ENCODE measurements at places on chromosomes 5 and 9. TPM values are rescaled to one million over a fixed set of nuclear protein-coding genes. Genes with fewer than 3 reads are reported as not detected.

GRCh38 chr5:179768326-179769085 is 25.3 kb upstream of the LTC4S start:
- DNase-seq: peak; percentile 19

DNA sequence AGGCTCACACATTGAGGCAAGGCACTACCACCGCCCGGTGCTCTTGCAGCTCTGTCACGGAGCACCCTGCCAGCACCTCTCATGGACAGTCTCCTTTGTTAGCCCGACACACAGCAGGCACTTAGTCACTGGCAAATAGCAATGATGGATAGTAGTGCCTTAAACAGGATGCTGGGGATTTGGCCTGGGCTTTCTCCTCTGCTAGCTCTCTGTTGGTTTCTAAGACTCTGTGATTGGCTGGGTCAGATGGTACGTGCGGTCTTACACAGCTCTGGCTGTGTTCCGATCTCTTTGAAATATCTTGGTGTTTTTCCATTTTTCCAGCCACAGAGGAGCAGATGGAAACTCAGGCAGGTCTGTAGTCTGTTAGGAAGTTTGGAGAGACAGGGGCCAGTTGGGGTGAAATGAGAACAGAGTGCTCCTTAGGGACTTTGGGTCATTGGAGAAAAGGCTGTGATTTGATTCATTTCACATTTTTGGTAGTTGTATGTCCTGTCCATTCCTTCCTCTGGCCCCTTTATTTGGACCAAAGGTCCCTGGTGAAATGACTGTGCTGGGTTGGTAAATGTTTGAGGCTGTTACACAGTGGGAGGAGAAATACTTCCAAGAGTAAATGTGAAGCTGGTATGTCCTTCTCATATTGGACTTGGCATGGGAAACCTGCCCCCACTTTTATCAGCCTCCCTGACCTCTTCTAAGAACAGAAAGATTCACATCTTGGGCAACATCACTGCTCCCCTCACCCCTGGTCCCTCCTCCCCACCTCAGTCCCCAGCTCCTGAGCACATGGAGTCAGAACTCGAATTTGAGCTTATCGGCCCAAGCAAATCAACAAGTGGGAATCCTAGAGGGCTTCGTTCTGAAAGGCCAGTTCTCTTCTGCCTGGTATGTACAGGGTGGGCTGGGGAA is 3.4 kb downstream of the SMIM3 start:
- no peak for DNase-seq

DNA sequence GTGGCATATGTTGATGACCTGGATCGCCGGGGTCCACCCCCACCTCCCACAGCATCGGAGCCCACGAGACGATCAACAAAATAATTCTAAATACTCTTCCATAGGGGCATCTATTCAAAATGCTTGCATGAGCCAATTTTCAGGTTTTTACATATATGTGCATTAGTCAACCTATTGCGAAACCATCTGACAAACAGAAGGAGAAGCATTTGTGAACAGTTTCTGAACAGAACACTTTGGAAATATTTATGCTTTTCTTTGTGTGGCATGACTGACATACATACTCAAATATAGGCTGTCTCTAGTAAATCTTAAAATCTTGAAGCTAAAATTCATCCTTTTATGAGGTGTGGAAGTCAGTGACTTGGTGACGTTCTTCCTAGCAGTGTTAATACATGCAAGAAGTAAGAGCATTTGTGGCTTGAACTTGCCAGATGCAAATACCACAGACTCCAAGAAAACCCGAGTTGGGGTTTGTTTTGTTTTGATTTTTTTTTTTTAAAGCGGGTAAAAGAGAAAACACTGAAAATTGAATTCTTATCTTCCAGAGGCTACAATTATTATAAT is 5.3 kb downstream of the GPR151 start:
- DNase-seq: no peak

- DNase-seq: no peak
Observed at GRCh38 chr5:126448720-126449119, 25.5 kb downstream of the GRAMD2B start.

GRCh38 chr5:42974536-42974935 is 65.6 kb downstream of the ANXA2R start:
- no peak for DNase-seq

- DNase-seq: no peak
Observed at GRCh38 chr5:139655727-139656271, 7.7 kb downstream of the CXXC5 start.

DNA sequence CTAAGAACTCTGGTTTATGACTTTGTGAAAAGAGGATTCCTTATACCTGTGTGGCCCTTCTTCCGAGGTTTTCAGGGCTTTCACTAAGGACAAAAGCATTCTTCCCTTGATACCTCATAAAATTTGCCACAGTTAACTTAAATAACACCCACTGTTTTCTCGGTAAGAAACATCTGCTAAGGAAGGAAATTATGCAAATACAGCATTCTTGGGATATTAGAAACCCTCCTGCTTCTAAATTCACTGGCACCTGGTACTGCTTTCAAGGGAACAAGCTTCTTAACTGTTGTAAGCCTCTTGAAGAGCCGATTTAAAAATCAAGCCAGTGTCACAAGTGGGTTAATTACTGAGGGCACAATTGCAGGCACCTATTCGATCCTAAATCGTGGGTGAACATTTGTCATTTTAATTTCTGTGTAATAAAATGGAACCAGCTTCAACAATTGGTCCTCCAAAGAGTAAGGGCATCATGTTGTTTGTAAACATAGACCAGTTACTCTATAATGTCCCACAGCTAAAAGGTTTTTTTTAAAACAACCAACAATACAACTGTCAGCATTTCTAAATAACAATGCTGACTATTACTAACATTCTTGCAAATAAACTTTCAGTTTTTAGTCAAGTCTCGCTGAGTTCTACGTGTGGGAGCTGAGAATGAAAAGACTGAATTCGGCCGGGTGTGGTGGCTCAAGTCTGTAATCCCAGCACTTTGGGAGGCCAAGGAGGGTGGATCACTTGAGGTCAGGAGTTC is 26.6 kb downstream of the AK3 start:
- DNase-seq: no peak

- DNase-seq: no peak
Observed at GRCh38 chr5:31029925-31030324, 163.6 kb upstream of the CDH6 start.

DNA sequence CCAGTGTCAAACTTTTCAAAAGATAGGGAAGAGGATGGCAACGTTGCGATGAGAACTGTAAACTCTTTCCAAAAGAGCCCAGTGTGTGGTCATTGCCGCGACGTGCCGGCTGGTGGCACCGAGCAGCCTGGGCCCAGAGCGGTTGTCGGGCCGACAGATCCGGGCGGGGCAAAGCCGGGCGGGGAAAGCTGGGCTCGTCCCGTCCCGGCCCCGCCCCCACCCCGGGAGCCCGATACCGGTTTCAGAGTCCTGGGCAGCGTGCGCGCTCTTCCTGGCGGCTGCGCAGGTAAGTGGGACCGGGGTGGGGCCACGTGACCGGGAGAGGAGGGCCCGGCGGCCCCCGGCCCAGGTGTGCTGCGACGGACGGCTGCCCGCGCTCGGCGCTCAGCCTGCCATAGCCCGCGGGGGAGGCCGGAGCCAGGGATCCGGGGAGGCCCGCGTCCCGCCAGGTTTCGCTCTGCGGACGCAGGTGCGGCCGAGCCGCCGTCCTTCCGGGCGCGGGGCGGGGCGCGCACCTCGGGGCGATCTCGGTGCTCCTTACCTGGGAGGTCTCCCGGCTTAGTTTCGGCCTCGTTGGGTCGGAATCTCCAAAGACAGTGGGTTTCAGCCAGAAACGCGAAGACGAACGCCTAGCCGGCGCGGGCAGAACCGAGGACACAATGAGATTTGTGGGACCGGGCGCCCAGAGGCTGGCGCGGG is at the start of gene MARVELD2:
Gene MARVELD2 (plus strand): TSS at position 232 of the 699 bp plus-strand sequence. CDS start 4,270 bp downstream, outside the sequence.
- peak; percentile 33 for DNase-seq

FAM78A gene
- total RNA-seq: 23.0 TPM

- DNase-seq: peak; percentile 66
Observed at GRCh38 chr9:134396825-134397224, 70.6 kb downstream of the RXRA start.

- no peak for DNase-seq
Observed at GRCh38 chr9:82489201-82489821, 500.7 kb downstream of the SPATA31D1 start.

- DNase-seq: no peak
Observed at GRCh38 chr9:107389617-107390071, 99.9 kb downstream of the KLF4 start.

OR1N1 gene
- total RNA-seq: not detected

- DNase-seq: no peak
Observed at GRCh38 chr5:73682176-73682575, 56.2 kb downstream of the ARHGEF28 start.

MARCOL gene
- total RNA-seq: not detected

ERMP1 gene
- 22.8 TPM for total RNA-seq

DNA sequence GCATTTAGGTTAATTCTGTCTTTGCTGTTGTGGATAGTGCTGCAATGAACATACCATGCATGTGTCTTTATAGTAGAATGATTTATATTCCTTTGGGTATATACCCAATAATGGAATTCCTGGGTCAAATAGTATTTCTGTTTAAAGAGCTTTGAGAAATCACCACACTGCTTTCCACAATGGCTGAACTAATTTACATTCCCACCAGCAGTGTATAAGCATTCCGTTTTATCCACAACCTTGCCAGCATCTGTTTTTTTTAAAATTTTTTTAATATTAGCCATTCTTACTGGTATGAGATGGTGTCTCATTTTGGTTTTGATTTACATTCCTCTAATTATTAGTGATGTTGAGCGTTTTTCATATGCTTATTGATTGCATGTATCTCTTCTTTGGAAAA is 15.5 kb upstream of the TARS1 start:
- no peak for DNase-seq

DNA sequence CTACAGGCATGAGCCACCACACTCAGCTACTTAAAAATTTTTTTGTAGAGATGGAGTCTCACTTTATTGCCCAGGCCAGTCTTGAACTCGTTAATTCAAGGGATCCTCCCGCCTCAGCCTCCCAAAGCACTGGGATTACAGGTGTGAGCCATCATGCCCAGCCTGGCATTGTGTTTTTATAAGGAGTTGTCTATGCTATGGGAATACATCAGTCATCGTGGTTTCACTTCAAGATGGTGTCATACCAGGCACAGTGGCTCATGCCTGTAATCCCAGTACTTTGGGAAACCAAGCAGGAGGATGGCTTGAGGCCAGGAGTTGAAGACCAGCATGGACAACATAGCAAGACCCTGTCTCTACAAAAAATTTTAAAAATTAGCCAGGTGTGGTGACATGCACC is 49.7 kb downstream of the CYSTM1 start:
- no peak for DNase-seq

DNA sequence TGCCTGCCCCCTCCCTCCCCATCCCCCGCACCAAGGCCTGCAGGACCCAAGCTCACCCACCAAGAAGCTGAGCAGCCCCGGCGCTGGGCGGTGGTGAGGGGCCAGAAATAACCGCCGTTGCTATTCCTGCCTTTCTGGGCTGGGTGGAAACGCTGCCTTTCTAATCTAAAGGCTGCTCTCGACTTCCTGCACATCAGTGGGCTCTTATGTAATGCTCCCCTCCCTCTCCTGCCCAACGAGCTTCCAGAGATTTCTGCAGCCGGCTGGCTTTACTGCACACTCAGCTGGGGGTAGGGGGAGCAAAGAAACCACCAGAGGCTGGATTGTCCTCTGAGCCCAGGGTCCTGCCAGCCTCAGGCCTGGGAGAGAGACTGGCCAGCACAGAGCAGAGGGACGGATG is 6.9 kb upstream of the EGR1 start:
- DNase-seq: no peak

DNA sequence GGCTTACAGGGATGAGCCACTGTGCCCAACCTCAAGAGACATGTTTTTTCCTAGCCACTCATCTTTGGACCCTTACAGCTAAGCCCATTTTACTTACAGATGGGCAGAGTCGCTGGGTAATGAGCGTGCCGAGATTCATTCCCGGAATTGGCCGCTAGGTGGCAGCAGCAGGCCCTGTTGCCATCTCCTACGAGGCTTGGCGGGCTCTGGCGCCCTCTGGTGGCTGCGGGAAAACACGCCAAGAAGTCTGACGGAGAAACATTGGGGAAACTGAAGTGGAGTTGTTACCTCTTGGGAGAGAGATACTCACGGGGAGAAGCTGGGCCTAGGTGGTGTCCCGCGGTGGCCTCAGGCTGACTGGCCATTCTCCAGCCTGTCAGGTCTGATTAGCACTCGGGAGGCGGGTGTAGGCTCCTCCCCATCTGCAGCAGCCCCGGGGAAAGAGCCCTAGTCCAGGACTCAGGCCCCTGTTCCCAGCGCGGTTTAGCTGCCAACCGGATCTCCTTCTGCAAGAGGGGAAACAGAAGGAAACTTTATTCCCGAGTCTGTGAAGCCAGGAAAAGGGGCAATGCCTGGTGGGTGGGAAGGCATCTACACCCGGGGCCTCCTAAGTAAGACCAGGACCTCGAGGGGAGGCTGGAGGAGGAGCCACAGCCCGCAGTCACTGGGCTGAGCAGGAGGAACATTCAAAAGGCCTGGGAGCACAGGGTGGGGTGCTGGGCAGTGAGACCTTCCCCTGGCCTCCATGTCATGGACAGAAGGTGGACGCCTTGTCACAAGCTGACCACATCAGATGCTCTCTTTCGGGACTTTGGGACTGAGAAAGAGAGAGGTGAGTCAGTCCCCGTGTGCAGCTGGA is 9.7 kb downstream of the PTGES2 start:
- peak; percentile 93 for DNase-seq

DNA sequence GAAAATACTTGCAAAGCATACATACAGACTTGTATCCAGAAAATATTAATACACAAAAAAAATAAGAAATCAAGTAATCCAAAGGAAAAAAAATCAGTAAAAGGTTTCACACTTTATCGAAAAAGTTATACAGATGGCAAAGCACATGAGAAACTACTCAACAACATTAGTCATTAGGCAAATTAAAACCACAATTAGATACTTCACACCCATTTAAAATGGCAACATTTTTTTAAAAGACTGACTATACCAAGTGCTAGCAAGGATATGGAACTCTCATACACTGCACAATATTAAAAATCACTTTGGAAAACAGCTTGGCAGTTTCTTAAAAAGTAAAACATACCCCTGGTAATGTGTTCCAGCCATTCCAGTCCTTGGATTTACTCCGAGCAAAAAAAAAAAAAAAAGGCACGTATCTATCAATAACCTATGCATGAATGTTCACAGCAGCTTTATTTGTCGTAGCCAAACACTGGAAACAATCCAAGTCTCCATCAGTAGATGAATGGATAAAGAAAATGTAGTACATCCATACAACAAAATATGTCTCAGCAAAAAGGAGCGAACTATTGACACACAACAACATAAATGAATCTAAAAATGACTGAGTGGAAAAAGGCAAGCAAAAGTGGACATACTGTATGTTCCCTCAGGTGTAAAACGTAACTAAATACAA is 66.0 kb downstream of the GNAQ start:
- DNase-seq: no peak

- DNase-seq: no peak
Observed at GRCh38 chr5:101080462-101081240, 177.6 kb upstream of the ST8SIA4 start.

GRCh38 chr9:75184471-75184870 is 96.2 kb downstream of the OSTF1 start:
- DNase-seq: no peak

DNA sequence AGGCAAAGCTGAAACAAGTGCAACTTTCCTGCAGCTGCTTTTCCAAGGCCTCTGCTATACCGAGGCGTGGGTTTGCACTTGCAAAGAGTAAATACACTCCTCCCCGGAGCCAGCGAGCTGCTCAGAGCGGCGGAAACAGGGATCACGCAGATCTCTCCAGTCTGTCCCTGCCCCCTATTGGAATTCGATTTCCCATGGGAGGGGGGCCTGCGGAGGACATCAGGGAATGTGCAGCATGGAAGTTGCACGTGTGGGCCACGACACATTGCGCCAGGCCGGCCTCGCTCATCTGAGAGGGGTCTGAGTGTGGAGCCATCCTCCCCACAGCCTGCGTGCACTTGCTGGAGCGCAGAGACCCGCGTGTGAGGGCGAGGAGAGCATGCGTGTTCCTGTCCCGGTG is 104.3 kb upstream of the PHYKPL start:
- no peak for DNase-seq

CCL21 gene
- not detected for total RNA-seq
